ENCODE measurements at places on chromosomes 3 and 15. TPM values are rescaled to one million over a fixed set of nuclear protein-coding genes. Genes with fewer than 3 reads are reported as not detected.

The CNTN3 gene
- 4.3 TPM for polyA plus RNA-seq

The CD96 gene
- 0.10 TPM for polyA plus RNA-seq

The RGMA gene
- 0.76 TPM for polyA plus RNA-seq

The SLC25A36 gene
- polyA plus RNA-seq, result 53.6 TPM

The CP gene
- polyA plus RNA-seq, result 0.03 TPM

The ADPGK gene
- polyA plus RNA-seq, result 66.1 TPM

DNA sequence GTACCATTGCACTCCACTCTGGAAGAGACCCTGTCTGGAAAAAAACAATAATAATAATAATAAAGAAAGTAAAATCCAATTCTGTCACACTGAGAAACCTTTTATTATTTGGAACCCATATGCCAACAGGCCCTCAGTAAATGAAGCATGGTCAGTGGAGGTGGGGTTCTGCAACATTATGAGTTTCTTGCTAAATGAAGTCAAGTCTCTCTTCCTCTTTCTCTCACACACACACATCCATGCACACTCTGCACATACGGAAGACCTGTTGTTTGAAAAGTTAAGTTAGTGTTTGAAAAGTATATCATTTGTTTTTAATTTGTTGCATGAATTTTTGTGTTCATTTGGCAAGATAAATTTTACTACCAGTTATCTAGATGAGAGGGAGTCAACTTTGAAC lies 27.8 kb downstream of the GAP43 start:
- DNase-seq, result no peak

GRCh38 chr3:40871394-40871793 lies 327.9 kb upstream of the CTNNB1 start:
- no peak for DNase-seq

- no peak for DNase-seq
These were observed 1.4 kb downstream of the PSMA4 start for GRCh38 chr15:78541744-78542034.

- no peak for DNase-seq
These were observed 4.0 kb upstream of the A4GNT start for GRCh38 chr3:138136201-138136600.

GRCh38 chr3:125185805-125186204 lies 26.7 kb downstream of the SLC12A8 start:
- no peak for DNase-seq

GRCh38 chr3:178518660-178519396 lies 17.4 kb upstream of the KCNMB2 start:
- DNase-seq, result peak; percentile 40

DNA sequence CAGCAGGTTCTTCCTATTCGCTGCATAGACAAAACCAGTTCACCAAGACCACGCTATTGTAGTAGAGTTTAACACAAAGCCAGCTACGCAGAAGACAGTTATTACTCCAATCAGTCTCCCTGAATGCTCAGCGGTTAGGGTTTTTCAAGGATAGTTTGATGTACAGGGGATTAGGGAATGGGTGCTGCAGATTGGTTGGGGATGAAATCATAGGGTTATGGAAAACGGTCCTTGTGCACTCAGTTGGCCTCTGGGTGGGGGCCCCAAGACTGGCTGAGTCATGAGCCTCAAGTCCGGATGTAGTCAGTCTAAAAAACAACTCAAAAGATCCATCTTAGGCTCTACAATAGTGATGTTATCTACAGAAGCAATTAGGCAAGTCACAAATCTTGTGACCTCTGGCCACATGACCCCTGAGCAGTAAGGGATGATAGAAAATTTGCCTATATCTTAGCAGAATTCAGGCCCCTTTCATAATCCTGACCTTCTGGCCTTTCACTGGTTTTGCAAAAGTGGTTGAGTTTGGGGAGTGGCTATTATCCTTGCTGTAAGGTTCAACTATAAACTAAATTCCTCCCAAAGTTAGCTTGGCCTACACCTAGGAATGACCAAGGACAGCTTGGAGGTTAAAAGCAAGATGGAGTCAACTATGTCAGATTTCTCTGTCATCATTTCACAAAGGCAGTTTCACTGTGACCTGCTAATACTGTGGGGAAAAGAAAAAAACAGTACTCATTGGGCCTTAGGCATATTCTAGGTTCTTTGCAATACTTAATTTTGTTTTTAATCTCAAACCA lies 57.7 kb downstream of the LIPC start:
- no peak for DNase-seq

DNA sequence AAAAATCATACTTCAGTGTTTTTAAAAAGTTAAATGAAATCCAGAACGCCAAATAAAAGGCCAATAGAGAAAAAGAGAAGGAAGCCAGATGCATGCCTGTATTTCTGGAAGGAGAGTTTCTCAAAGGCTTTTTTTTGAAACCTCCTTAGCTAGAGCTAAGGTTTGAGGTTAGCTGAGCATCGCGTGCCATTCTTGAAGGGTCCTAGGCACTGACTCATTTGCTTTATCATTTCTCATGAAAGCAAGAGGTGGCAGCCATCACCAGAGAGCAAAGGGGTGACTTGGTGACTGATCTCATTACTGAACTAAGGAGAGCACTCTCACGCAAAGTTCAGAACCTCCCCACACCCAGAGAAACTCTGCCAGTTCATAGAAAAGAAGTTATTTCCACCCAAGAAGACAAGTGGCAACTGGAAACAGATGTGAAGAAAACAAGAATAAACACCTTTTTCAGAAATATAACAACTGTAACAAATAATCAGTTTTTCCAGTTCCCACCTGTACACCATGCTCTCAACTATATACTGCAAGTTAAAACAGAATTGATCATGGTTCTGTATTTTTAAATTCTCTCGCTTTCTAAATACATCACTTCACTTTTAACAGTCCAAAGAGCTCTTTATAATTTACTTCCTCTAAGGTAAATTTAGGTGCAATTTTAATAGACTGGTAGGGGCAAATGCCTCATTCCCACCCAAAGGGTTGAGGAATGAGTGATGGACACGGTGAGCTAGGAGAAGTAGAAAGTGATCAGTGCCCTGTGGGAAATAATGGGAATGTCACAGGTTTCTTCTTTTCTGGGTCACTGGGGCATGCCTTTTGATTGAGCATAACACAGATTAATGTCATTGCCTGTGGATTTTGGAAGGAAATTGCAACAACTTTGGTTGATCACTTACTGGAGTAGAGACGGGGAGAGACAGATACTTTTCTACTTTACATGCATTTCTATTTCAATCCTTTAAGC lies 24.7 kb downstream of the GPR15 start:
- DNase-seq, result no peak

GRCh38 chr15:40323239-40323952 lies at the start of gene INAFM2:
TSS of gene INAFM2 (plus strand) at chr15:40323692. CDS start at chr15:40324056, 364 bp downstream.
- peak; percentile 91 for DNase-seq

- DNase-seq, result no peak
These were observed 71.3 kb upstream of the VEPH1 start for GRCh38 chr3:157574531-157574930.

DNA sequence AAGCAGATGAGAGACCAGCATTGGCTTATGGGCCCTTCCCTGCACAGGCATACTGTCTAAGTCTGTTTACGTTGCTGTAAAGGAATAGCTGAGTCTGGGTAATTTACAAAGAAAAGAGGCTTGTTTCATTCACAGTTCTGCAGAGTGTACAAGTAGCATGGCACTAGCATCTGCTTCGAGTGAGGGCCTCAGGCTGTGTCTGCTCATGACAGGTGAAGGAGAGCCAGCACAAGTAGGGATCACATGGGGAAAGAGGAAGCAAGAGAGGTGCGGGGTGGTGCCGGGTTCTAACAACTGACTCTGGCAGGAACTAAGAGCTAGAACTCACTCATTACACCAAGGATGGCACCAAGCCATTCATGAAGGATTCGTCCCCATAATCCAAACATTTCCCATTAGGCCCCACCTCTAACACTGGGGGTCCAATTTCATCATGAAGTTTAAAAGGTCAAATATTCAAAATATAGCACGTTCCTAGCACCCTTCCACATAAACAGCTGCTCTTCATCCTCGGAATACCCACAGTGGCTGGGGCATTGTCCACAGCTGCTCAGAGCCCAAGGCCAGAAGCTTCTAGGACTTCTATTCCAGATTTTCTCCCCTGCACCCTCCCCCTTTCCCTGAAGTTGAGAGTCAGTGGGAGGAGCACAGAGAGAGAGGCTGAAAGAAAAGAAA lies 5.6 kb downstream of the RTP3 start:
- no peak for DNase-seq

- peak; percentile 98 for DNase-seq
These were observed 175.7 kb downstream of the TNIK start for GRCh38 chr3:171284308-171285075.

DNA sequence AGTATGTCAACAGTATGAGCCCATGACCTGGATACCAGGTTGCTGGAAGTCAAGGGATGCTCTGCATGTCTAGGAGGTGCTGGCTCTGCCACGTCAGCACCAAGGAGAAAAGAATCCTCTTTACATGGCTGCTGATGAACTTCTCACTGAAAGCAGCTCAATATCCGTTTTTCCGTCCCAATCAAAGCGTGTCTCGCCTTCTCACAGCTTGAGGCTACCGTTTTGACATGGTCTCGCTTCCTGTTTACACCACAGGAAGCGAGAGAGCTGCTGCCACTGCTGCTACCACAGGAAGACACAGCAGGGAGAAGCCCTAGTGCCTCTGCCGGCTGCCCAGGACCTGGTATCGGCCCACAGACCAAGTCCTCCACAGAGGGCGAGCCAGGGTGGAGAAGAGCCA lies 27.3 kb downstream of the STARD5 start:
- DNase-seq, result no peak
